ENCODE measurements at places on chromosomes 13 and 19. TPM values are rescaled to one million over a fixed set of nuclear protein-coding genes. Genes with fewer than 3 reads are reported as not detected.

The ZNF565 gene
- polyA plus RNA-seq: 2.4 TPM

The FGF21 gene
- not detected for polyA plus RNA-seq

The NECTIN2 gene
- polyA plus RNA-seq: 59.4 TPM

The SHISA2 gene
- 0.02 TPM for polyA plus RNA-seq

The LENG9 gene
- 0.84 TPM for polyA plus RNA-seq

- DNase-seq: peak; percentile 99
- H3K27me3 ChIP-seq: no peaks in the 10 kb centered on the region
- H3K27ac ChIP-seq: peak overlapping the region; percentile 7
- H3K36me3 ChIP-seq: peaks cover 4% of the 10 kb centered on the region
Measured at GRCh38 chr13:106507560-106508274, 27.7 kb downstream of the EFNB2 start.

DNA sequence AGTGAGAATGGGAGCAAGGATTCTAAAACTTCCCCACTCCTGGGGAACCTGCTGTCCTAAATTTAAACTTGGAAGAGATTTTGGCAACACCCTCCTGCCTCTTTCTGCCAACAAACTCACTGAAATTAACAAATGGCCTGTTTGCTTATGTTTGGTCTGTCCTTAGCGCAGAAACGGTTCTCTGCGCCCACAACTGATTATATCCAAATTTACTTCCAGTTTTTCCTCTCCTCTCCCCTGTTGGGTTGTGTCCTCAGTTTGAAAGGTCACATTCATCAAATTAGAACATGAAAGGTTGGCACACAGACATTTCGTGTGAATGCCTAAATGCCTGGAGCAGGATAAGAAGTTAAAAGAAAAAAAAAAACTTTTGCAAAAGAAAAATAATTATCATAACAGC is 56.4 kb upstream of the MRI1 start:
- H3K4me3 ChIP-seq: no peak overlapping the region
- DNase-seq: peak; percentile 19
- H3K27ac ChIP-seq: no peak overlapping the region

DNA sequence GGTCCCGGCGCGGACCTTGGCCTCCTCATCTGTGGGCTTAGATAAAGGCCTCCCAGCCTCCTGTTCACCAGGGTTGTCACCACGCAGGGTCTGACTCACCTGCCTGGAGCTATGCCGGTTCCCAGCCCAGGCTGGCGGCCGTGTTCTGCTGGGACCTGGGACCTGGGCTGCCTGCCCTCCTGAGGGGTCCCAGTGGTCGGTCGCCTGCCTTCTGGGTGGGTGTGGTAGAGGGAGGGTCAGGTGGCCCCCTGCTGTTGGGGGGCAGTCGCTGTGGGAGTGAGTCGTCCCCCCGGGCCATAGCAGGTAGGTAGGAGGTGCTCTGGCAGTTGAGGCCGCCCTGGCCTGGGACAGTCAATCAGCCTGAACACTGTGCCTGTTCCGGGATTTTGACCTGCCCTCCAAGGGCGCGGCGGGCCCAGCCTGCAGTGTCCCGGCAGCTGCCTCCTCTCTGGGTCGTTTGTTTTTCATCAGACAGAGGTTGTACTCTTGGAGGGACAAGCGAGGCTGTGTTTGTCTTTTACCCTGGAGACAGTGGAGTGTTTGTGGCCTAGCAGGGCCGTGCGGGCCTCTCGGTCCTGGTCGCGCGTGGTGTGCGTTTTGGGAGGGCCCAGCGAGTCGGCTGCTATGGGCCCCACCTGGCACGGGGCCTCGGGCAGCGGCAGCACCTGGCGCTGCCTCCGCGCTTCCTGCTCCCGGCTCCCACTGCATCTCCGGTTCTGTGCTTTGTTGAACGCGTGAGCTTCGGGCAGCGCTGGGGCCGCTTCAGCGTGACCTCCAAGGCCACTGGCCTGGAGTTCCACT is 2.6 kb downstream of the ADAT3 start:
- no peaks in the 10 kb centered on the region for H3K27me3 ChIP-seq
- H3K4me1 ChIP-seq: peaks cover 8% of the 10 kb centered on the region
- no peak overlapping the region for H3K4me3 ChIP-seq
- no peak for DNase-seq
- H3K36me3 ChIP-seq: peaks cover 5% of the 10 kb centered on the region

DNA sequence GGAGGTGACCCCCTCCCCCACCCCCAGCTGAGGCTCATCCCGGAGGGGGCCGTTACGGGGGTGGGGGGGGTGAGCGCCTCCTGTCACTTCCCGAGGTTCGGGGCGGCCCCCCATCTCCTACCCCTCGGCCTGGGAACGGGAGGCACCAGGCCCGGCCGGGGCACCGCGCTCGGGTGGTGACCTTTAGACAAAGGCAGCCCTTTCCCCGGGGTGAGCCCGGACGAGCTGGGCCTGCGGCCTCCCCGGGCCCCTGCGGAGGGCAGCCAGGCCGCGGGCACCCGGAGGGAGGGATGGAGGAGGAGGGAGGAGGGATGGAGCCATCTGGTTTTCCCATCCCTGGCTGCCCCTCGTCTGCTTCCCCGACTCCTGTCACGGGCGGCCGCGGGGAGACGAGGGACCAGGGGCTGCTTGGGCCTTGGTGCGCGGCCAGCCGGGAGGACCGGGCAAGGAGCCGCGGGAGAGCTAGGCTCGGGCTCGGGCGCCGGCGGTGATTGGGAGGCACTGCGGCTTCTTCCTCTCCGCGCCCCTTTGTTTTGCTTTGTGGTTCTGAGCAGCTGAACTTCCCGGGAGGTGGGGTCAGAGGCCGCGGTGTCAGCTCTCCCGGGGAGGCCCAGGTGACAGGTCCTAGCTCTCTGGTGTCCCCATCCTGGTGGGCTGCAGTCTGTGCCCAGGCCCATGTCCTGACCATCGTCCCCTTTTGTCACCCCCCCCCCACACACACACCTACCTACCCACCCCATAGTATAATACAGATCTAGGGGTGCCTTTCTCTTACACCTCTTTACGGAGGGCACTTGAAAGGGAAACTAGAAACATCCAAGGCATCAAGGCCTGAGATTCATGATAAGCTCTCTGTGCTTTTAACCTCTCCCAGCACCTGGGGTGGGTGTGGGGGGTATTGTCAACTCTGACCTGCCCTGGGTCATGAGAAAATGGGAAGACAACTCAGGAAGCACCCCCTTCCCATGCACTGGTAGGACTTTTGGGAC is 1.3 kb downstream of the BICRA start:
- peaks cover 4% of the 10 kb centered on the region for H3K4me1 ChIP-seq
- H3K36me3 ChIP-seq: no peaks in the 10 kb centered on the region
- H3K4me3 ChIP-seq: peak overlapping the region; percentile 67
- H3K27me3 ChIP-seq: no peaks in the 10 kb centered on the region
- peak overlapping the region; percentile 50 for H3K27ac ChIP-seq

- H3K4me1 ChIP-seq: no peaks in the 10 kb centered on the region
- H3K4me3 ChIP-seq: no peak overlapping the region
Measured at GRCh38 chr13:102003848-102004570, 397.8 kb downstream of the FGF14 start.

Data from fibroblast of lung (primary cell).